Sigmoid colon (tissue), 7 donors: ENCODE measurements at places on chromosomes 16 and 17. TPM values are rescaled to one million over a fixed set of nuclear protein-coding genes. Genes with fewer than 3 reads are reported as not detected.

DNA sequence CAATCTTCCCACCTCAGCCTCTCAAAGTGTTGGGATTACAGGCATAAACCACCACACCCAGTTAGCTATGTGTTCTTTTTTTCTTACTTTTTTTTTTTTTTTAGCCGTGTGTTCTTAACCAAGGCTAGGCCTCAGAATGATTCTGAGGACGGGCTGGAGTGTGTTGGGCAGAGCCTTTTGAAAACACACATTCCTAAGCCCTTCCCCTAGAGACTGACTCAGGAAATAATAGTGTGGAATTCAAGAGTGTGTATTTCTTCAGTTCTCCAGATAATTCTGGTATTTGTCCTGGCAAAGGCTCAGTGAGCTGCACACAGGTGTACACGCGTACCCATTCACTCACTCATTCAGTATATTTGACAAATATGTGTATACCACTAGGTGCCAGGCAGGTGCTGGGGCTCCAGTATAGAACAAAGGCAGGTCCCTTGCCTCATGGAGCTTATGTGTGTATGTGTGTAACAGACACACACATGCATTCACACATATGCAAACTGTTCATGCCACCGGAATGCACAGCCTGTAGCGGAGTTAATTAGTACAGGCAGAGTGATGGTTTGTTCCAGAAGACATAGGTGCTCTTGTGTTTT lies 19.4 kb upstream of the NFATC3 start:
- DNase-seq: no peak

GRCh38 chr17:7132511-7133094 lies 18.0 kb upstream of the ASGR2 start:
- DNase-seq: no peak

- no peak for DNase-seq
Measured at GRCh38 chr16:56197192-56197992, 6.1 kb downstream of the GNAO1 start.

- DNase-seq: no peak
Measured at GRCh38 chr16:65675161-65675560, 553.3 kb upstream of the CDH11 start.

DNA sequence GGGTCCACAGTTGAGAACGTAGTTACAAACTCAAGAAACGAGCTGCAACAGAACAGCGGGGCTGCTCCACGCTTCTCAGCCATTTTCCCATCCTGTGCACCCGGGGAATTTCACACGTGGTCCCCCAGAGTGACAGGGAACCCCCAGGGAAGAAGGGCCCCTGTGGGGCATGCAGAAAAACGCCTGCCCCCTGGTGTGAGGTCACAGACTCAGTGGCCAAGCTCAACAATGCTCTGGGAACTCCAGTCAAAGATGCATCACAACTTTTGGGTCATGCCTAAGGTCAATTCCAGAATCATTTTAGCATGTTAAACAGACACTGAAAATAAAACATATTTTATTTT lies 115.4 kb downstream of the ZNF778 start:
- DNase-seq: peak; percentile 29

DRG2 gene
- 36.0 TPM for total RNA-seq

GRCh38 chr17:45299361-45299760 lies 17.5 kb downstream of the MAP3K14 start:
- no peak for DNase-seq

DNA sequence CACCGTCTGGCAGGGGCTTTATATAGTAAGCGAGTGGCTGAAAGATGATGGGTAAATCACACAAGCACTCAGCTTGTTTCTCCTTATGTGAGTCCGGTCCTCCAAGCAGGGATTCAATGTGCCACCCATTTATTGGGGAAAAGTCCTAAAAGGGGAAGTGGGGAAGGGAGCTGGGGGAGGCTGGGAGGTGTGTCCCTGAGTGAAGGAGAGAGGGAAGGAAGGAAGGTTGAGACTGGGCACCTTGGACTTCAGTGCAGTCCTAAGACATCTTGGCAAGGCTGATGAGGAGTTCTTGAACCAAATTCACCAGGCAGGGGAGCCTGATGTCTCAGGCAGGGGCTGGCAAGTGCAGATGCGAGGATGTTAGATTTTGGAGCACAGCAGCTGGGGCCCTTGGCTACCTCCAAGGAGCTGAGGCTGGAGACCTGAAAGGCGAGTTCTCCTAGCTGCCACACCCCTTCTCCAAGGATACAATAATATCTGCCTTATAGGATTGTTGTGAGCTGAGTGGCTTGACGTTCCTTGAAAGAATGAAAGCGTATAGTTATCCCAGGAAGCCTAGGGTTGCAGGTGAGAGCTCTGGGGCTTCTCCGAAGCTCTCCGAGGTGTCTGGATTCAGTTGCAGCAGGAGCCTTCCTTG lies 23.0 kb upstream of the CYLD start:
- peak; percentile 43 for DNase-seq

DNA sequence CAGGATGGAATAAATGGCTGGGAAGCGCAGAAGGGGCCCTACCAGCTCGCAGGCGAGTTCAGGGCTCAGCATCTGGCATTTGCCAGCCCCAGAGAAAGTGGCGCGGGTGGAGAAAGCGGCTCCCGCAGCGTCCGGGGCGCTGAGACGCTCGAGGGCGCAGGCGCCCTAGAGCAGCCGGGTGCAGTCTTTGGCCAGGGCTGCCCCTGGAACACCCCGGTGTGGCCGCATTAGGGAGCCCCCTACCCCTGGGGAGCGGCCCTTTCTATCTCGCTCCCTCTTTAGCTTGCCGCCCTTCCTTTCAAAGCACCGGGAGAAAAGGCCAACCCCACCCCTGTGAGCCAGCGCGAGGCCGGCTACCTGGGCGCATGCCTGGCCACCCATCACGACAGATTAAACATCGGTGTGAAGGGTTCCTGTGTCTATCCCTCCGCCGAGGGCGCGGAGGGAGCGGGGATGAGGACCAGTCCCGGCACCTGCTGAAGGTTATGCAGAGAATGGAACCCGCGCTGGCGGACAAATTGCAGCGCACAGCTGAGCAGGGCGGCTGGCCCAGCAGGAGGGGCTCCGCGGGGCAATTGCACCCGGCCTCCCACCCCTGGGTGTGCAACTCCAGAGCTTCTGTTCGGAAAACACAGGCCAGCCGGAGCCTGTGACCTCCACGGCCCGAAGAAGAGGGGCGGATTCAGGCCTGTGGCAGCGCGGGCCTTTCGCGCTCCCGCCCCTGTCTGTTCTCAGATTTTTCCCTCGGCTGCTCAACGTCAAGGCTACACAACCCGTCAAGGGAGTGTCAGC lies 15.6 kb upstream of the FOXF1 start:
- peak; percentile 91 for DNase-seq

CDH16 gene
- total RNA-seq: not detected

G6PC1 gene
- not detected for total RNA-seq

DNA sequence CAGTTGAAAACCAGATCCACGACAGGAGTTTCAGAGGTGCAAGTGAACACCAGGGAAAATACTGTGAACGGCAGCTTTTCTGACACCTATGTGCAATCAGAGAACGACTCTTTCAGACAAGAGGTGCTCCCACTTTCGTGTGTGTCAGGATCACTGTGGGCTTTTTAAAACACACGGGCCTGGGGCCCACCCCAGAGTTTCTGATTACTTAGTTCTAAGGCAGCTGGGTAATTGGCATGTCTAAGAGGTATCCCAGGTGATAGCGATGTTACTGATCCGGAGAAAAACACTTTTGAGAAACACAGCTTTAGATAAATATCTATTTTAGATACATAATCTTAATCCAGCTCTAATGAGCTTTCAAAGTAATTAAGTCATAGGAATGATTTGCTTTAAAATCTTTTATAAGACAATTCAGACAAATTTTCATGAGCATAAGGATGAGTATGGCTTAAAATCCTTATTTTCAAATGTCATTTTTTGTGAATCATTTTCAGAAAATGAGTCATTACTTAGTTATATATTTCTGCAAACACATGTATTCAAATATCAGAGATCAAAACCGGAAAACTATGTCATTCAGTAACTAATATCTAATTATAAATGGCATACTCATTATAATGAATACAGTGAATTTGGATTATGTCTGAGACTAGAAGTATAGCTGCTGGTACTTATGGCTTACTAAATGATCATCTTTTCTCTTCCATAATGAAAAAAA lies 217.9 kb upstream of the PSMD7 start:
- DNase-seq: no peak

DNA sequence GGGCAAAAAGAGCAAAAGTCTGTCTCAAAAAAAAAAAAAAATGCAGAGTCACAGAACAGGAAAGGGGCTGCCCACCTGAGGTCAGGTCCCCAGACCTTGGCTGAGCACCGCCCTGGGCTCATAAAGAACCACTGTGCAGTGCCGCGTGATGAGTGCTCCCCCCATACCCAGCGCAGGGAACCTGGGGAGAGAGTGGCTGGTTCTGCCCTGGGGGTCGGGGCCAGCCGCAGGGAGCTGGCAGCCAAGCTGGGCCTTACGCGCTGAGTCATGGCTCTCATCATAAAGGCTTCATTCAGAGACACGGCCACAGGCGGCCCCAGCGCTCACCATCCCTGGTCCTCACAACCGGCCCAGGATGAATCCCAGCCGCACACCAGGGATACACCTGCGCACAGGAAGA lies 80.7 kb downstream of the RAB11FIP4 start:
- DNase-seq: no peak

- no peak for DNase-seq
Measured at GRCh38 chr17:38585056-38585917, 20.5 kb downstream of the SRCIN1 start.
